ENCODE measurements at places on chromosomes 12 and 14.

- no peak for DNase-seq
These were observed 521.1 kb upstream of the MGAT4C start for GRCh38 chr12:86777325-86777724.

DNA sequence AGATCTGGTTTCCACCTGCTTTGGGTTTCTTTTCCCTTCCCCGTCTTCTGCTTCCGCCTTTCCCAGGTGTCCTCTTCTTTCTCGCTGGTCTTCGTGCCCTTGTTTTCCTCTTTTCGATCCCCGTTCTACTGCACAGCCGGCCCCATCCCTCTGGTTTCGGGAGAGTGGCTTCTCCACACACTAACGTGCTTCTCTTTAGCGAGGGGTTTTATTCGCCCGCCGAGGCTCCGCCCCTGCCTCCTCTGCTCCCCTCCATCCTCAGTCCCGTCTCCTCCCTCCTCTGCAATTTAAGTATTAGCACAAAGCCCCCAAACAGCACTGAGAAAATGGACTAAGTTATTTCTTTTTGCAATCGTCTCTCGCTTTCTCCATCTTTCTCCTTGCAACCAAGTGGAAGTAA, at the start of gene SLC7A8:
Gene SLC7A8, minus strand, starts transcription at position 182 of the 400 bp plus-strand sequence. CDS start 746 bp downstream, outside the sequence.
- peak; percentile 80 for DNase-seq

GRCh38 chr14:76491172-76491930, 115.4 kb downstream of the ESRRB start:
- no peak for DNase-seq

DNA sequence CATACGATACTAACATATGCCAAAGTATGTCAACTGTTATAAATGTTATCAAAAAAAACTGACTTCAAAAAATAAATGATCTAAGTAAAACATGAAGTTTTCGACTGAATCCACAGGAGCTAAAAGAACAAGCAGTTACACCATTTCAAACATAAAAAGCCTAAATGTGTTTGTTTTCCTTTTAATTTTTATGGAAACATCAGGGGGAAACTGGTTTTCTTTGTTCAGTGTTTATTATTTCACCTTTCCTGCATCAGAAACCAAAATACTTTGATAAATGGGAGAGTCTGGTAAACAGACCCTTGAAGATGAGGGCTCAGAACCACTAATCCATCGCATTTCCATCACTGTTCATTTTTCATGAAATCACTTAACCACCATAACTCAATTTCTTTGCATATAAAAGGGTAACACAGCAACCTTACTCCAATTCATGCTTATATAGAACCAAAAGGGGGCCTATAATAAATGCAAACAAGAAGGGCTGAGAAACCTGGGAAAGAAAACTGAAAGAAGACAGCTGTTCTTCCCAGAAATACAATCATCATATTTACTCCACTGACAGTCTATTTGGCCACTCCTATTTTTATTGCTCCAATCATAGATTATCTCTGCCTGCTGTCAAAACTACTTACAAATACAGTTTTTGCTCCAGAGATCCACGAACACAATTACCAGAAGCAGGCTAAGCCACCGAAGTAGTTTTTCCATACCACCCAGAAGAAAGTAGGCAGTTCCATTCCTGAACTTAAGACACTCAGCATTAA, 17.0 kb downstream of the FGD6 start:
- no peak for DNase-seq

DNA sequence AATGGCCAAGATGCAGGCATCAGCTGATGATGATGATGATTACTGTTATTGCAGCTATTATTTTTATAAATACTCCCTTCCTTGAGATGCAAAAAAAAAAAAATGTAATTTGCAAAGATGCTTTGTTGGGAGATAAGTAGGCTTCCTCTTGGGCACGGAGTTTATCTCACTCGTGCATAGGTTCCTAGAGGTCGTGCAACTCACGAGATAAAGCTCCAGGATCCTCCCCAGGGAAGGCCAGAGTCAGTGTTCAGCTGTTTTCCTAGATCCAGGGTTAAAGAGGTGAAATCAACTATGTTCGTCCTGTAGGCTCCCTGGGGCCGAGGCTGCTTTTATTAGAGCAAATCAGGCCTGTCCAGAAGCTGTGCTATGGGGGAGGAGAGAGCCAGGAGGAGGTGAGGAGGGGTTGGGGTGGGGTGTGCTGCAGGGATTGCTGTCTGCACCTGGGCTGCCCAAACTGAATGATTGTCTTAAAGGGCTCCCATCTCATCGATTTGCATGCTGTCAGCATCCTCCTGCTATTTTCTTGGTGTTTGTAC, 270.3 kb downstream of the NRXN3 start:
- DNase-seq: no peak

- DNase-seq: no peak
These were observed 85.5 kb downstream of the ADCK1 start for GRCh38 chr14:77885367-77885766.
